ENCODE measurements at places on chromosomes 1 and 21.
A peak's percentile ranks its signal among the peaks of the same experiment; 100 is the strongest.

DNA sequence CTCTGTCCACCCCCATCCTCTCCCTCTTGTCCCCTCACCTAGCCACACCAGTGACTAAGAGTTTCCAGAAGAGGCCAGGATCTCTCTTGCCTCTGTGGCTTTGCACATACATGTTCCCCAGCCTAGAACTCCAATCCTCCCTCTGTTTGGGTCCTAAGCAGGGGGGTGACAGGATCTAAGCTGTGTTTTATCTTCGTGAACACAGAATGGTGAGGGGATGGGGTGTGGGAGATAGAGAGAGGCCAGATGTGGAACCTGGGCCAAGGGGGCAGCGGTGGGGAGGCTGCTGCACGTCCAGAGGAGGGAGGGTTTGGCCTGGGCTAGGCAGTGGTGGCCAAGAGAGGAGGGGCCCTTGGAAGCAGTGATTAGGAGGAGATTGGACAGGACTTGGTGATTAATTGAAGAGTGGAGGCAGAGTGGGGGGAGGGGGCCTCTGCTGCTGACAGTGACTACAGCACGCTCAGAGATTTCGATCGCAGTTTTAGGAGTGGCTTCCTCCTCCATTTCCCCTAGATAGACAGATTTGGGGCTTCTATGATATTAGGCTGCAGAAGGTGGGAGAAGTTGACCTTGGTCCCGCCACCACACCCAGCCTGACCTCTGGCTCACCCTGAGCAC is 17.1 kb upstream of the ADGRB2 start:
- no peak for DNase-seq

DNA sequence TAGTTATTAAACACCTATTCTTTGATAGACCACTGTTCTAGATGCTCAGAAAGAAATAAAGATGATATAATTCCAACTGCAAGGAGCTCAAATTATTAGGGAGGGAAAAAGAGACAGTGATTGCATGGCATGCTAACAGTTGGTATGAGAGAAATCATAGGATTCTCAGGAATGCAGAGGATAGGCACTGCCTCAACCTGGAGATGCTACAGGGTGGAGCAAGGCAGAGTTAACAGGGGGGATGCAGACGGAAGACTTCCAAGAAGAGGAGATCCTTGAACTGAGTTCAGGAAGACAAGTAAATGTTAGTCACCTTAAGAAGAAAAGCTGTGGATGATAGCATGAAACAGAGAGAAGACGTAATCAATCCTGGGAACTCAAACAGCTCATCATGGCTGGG is 123.7 kb downstream of the DAB1 start:
- DNase-seq, result no peak

DNA sequence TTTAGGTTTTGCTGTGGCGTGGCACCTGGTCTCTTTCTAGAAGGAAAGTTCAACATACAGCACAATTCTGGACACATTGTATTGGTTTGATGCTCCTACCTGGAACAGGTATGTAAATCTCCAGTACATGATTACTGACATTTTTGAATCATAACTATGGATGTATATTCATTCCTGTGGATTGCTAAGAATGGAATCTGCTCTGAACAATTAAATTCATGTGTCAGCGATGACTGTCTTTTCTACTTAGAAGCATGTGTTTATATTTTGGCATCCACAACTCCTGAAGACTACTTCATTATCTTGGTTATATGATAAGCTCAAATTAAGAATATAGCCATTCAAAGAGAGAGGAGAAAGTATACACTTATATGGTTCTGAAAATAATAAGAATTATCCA is 291.8 kb downstream of the CHRM3 start:
- no peak for DNase-seq

GRCh38 chr1:63157085-63157484 is 165.3 kb upstream of the FOXD3 start:
- DNase-seq, result no peak

- no peak for DNase-seq
Observed at GRCh38 chr1:167641786-167642500, 11.9 kb downstream of the RCSD1 start.

- no peak for DNase-seq
Observed at GRCh38 chr1:39131940-39132339, 72.6 kb upstream of the MACF1 start.

GRCh38 chr1:38917337-38917736 is 24.3 kb downstream of the RHBDL2 start:
- DNase-seq, result no peak

DNA sequence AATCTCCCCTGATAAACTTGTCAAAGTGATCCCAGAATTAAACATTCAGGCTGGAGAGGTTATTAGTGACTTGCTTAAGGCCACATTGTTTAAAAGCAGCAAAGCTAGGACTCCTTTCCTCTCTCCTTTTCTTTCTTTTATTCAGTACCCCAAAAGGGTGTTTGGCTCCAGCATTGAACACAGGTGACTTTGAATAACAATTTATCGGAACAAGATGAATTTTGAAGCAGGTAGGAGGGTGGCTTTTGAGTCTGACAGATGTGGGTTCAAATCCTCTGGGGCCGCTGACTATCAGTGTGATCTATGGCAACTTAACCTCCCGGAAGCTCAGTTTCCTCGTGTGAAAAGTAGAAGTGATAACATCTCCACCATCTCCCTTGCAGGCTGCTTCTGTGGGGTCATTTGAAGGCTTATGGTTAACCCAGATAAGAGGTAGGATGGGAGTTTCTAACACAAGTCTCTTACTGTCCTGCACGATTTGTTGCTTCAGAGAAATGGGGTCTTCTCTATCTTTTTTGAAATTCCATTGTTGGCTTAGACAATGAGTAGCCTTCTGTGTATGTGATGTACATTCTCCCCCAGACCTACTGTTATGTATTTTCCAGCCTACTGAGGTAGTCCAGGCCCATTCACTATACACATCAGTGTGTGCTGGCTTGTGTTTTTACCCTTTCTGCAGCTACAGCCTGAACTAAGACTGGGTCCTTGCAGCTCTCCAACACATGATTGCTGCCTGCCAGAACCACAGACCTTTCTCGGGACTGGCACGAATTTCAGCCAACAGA is 29.0 kb downstream of the JUN start:
- DNase-seq, result peak; percentile 82

GRCh38 chr1:151047591-151047924 is at the start of gene C1orf56:
TSS of gene C1orf56 (plus strand) at chr1:151047751. CDS start at chr1:151047848, 97 bp downstream.
- DNase-seq, result no peak
